ENCODE measurements at places on chromosomes 7 and 10. TPM values are rescaled to one million over a fixed set of nuclear protein-coding genes. Genes with fewer than 3 reads are reported as not detected.

DNA sequence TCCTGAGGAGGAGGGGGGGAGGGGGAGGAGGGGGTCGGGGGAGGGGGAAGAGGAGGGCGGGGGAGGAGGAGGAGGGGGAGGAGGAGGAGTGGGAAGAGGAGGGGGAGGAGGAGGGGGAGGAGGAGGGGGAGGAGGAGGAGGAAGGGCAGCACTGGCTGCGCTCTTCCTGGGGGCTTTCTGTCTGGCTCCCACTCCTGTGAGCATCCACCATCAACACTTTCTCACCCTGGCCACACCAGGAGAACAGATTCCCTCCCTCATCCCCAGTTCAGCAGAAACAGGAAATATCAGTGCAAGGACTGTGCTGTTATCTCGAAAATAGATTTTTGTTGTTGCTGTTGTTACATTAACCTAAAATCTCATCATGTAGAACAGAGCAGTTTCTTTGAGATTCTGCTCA, 530.5 kb downstream of the ACTR3B start:
- no peak for DNase-seq

DNA sequence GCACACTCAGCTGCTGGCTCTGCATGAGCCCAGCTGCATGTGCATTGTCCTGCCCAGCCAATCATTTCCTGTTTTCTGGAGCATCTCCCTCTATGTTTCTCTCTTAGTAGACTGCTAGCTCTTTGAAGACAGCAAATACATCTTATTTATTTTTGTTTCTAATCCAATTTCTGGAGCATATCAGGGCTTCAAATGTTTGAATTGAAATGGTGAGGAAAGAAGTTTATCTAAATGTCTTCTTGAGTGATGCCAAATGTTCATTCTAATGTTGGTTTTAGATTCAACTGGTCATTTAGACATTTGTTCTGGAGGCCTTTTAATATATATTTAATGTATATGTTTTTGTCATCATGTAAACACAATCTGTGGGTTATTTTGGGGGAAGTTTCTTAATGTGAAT, 141.9 kb downstream of the DNAJB9 start:
- DNase-seq: no peak

DNA sequence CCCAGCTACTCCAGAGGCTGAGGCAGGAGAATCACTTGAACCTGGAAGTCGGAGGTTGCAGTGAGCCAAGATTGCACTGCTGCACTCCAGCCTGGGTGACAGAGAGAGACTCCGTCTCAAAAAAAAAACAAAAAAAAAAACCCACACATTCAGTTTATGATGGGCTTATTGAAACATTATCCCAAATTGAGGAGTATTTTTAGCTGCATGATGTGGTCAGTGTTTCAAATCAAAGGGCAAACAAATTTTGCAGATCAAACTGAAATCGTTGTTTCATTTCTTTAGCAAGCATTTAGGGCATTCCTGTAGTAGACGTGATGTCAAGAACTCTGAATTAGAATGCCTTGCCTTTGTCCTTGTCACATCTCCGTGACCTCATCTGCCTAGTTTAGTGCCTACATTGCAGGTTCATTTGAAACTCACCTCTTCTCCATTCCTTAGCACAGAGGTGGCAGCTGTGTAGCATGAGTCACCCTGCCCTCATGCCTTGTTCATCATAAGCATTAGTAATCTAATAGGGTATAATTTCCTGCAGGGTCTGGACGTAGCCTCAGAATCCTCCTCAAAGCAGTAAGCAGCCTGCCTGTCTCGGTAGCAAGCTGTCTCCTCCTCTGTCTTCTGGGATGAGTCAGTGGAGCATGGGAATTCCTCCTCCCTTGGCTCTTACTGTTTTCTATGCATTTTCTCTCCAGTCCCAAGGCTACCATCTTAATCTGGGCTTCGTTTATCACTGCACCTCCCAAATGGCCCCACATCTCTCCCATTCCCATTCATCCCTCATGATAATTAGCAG, 73.8 kb downstream of the CUL1 start:
- no peak for DNase-seq

The CALCR gene
- 16.8 TPM for total RNA-seq

The CYP2C19 gene
- total RNA-seq: 0.22 TPM
